Hematopoietic multipotent progenitor cell treated with erythropoietin and hydrocortisone succinate and interleukin-3 and kit ligand, for 15 days (in vitro differentiated cells): ENCODE measurements at places on chromosomes 3 and 15.
A peak's percentile ranks its signal among the peaks of the same experiment; 100 is the strongest.

- no peak for DNase-seq
These were observed 3.5 kb downstream of the NAALADL2 start for GRCh38 chr3:174862666-174863065.

DNA sequence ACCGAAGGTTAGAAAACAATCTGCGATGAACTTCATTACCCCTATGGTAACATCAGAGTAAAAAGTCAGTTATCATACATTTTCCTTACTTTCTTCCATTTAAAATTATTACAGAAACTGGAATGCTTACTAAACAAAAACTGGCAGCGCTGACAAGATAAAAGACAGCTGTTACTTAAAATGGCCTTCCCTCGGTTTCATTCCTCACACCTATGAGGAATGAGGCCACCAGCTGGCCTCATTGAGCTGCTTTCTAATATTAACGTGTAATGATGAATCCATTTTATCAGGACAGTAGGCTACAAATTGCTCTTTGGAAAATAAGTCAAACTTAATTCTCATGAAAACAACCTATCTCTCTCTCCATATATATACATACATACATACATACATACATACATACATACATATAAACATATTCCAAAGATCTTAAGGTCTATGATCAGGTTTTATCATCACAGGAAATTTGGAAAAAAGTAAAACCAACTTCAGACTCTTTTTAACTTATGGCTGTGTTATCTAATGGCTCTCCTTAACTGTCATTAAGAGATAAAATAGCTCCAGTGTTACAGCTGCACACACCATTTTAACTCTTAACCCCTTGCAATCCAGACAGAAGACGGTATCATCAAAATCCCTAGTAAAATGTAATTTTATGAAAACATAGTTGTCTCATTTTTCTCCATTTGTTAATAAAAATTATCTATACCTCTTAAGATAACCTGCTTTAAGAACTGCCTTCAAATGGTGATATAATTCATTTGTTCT lies 5.2 kb downstream of the CCNL1 start:
- peak; percentile 40 for DNase-seq

DNA sequence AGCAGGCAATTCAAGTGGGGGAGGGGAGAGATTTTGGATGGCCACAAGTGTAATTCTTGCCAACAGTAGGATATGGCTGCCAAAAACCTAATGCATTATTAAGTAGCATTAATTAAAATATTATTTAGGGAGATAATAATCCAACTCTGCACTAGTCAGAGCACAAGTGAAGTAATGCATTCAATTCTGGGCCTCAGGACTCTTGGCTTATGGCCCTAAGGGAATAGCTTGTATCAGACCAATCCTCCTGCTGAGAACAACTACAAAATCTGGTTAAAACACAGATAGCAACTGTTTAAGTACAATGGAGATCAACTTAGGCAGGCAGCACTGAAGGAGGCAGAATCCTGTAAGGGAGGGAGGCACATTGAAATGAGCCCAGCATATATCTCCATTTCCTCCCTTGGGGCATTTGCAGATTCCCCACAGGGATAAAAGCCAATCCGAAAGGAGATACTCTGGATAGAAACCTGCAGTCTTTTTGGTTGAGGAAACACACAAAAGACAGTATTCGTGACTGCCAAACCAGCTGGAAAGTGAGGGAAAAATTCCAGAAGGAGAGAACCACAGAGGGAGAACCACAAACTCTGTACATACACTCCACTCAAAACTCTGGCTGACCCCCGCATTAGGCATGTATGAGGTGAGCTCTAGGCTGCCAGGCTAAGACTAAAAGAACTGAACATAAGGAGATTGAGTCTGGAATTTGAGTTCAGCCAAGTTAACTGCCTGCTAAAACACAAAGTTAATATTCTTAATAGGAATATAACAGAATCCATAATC lies 57.4 kb downstream of the ETFA start:
- no peak for DNase-seq

DNA sequence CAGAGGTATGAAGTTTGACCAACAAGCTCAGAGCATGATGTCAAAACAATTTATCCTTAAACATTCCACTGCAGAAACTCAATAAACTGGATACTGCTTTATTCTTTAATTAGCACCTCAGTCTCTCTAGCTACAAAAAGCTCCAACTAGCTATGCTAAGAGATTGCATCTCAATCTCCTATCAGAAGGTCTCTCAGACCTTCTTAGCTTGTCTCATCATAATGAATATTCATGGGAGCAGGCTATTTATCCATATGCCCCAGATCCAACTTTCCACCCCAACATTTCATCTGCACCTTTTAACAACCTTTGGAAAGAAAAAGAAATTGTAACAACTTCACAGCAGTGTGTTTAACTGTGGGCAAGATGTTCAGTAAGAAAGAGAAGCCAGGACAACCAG lies 11.3 kb upstream of the ZCWPW2 start:
- DNase-seq = no peak

DNA sequence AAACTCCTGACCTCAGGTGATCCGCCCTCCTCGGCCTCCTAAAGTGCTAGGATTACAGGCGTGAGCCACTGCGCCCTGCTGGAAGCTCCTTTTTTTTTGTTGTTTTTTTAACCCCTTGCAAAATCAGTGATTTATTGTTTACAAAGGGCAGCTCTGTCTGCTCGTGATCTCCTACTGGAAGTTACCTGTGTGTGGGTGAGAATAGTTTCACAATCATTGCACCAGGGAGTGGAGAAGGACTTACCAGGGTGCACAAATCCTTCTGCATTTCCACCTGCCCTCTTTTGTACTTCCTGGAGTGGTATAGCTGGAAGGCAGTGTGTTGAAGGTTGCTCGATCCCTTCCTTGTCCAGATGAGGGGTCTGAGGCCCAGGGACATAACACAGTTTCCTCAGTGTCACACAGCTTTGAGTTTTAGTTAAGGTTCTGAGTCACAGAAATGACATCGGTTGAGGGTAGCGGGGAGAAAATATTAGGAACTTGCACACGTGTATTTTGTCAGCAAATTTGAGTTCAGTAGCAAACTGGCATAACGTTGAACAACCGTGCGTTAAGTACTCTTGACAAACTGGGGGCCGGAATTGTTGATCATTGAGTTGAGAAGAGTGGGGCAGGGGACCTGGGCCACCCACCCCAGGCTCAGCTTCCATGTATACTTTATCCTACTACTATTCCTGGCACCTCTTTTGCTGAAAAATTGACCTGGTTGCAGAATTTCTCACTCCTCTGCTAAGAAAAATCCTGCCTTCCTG lies 11.3 kb upstream of the TRAK1 start:
- DNase-seq = no peak

DNA sequence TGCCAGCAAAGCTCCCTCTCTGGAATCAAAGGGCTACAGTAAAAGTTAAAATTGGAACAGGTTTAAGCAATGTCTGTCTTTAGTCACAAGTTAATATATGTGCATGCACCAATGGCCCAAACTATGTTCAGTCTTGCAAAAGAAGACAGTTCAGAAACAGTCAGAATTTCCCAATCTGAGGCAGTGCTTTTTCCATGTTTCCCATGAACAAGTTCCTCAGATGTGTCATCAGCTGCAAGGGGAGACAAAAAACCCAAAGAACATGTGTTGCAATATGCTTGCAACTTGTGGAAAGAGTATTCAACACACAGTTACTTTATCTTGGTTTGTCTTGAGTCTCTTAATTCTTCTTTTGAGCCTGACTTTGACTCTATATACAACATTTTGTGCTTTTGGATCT lies 148.4 kb downstream of the USP13 start:
- DNase-seq = no peak

GRCh38 chr3:169650503-169650902 lies 13.0 kb downstream of the MECOM start:
- DNase-seq = no peak

DNA sequence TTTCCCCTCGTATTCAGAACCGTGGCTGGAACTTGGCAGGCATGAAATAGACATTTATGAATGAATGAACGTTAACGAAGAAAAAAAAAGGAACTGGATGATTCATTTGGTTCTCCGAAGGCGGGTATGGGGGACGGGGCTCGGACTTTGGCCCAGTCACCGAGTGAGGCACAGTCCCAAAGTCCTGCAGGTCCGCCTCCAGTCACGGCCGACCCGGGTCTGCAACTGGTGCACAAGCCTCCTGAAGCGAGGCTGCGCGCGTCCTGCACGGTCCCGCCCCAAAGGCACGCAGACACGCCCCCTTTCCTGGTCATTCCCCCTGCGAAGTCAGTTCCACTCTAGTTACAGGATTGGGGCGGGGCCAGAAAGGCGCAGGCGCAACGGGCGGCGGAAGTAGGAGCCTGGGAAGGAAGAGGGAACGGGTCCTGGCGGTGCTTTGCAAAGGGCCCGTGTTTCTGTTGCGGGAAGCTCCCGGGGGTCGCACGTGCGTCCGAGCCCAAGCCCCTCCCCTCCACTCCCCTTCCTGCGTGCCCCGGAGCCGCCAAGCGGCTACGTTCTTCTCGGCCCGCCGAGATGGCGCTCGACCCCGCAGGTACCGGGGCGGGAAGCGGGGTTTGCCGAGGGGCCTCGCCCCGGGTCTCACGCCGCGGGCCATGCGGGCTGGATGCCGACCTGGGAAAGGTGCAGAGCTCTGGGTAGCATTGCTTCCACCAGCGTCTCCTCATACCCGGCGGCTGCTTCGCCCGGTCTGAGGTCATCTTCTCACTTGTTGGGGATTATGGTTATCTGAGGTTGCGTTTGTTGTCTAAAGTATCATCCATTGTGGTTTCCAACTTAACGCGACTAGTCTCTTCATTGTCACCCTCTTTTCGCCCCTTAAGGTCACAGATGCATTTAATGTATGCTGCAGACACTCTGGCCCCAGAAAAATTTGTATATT lies at the start of gene CMC1:
Gene CMC1 (plus strand): TSS at position 399 of the 940 bp plus-strand sequence. CDS start 175 bp downstream, at position 574.
- DNase-seq = peak; percentile 90

GRCh38 chr3:115517457-115518050 lies 105.8 kb upstream of the GAP43 start:
- DNase-seq = no peak

- DNase-seq = no peak
These were observed 87.3 kb downstream of the CHRD start for GRCh38 chr3:184467171-184467570.

DNA sequence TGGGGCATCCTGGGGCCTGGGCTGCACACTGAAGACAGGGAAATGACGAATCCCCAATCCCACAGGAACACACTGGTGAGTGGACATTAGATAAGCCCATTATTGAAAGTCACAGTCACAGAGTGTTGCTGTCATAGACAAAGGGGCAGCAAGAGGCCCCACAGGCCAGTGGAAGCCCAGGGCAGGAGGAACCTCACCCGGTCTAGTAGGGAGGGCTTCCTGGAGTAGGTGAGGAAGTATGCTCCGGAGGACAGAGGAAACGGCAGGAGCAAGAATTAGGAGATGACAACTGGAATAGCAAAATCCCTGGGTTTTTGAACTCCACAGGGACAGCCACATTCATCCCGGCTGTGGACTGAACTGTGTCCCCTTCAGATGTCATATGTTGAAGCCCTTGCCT lies 101.2 kb downstream of the TPRA1 start:
- DNase-seq = no peak

- DNase-seq = no peak
These were observed 824.6 kb upstream of the SEMA6D start for GRCh38 chr15:46892621-46893160.

DNA sequence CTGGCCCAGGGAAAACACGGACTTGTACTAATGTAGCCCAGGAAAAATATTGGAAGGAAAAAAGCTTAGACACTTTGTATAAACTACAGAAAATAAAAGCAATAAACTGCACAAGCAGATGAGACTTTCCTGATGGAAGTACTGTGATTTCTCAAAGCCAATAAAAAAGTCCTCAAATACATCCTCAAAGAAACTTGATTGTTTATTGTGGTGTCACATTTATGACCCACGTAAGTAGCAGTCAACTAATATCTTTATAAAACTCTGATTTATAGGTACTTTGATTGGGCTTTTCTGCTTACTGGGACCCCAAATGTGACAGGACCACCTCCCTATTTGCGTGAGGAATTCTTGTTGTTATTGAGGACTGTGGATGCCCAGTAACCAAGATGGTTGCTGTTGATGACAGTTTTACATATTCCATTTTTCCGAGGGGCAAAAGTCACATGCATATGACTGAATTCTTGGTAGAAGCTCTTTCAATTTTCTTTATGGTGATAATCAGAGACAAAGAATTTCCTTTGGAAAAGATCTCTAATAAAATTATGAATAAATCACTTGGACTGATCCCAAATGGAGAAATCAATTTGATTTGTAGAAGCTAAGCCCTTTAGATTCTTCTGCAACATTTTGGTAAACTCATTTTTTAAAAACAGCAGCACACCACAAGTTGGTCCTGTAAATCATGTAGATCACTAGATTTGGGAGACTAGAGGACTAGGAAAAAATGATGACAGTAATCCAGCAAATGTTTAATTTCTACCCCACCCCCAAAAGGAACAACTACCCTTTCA lies 159.0 kb upstream of the TSC22D2 start:
- no peak for DNase-seq

DNA sequence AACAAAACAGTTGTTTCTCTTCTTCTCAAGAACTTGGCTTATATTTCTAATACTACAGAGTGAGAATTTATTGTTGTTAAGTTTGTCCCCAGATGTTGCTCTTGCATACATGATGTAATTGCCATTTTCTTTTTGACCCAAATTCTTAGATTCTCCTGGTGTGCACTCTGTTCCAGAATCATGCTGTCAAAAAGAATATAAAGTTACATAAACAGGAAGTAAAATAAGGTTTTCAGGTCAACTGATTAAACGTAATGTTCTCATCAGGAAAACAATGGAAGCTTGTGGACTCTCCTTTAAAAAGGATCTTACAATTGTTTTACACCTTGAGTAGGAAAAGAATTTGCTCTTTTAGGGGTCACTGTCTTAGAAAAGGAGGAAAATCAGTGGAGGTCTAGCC lies 121.8 kb downstream of the ADAM10 start:
- no peak for DNase-seq

- no peak for DNase-seq
These were observed 37.0 kb downstream of the ITGB5 start for GRCh38 chr3:124850212-124850611.

DNA sequence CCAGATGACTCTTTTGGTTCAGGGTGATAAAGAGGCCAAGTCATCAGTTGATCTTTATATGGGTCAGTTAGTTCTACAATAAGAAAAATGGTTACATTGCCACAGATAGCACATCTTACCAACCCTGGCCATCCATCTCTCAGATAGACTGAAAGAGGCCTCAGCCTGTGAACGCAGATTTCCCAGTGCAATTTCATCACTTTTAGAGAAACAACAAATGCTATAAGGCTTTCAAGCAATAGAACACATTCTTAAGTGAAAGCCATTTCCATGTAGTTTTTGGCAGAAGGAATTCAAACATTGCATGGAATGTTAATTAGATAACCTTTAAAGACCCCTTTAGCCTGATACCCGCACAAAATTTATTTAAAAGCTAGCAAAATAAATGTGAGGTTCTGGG lies 200.6 kb upstream of the ZBTB20 start:
- no peak for DNase-seq

- DNase-seq = no peak
These were observed 1501.2 kb upstream of the CADM2 start for GRCh38 chr3:83457551-83457950.

DNA sequence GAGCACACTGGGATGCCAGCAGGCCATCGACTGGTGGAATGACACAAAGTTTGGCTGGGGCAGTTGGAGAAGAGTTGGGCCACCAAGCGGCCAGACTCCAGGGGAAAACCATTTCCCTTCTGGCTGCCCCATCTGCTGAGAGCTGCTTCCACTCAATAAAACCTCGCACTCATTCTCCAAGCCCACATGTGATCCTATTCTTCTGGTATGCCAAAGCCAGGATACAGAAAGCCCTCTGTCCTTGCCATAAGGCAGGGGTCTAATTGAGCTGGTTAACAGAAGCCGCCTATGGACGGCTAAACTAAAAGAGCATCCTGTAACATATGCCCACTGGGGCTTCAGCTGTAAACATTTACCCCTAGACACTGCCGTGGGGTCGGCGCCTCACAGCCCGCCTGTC lies 55.1 kb downstream of the NKIRAS1 start:
- no peak for DNase-seq

- DNase-seq = no peak
These were observed 52.0 kb downstream of the CORO2B start for GRCh38 chr15:68630836-68631235.
